Chondrocyte (in vitro differentiated cells): ENCODE measurements at places on chromosomes 1 and 21. TPM values are rescaled to one million over a fixed set of nuclear protein-coding genes. Genes with fewer than 3 reads are reported as not detected.

GRCh38 chr1:95953015-95953414, 719.0 kb downstream of the RWDD3 start:
- DNase-seq, result no peak

- DNase-seq, result no peak
Measured at GRCh38 chr1:174569240-174569639, 121.5 kb downstream of the GPR52 start.

GRCh38 chr1:201066986-201067385, 43.5 kb upstream of the KIF21B start:
- no peak for DNase-seq

DNA sequence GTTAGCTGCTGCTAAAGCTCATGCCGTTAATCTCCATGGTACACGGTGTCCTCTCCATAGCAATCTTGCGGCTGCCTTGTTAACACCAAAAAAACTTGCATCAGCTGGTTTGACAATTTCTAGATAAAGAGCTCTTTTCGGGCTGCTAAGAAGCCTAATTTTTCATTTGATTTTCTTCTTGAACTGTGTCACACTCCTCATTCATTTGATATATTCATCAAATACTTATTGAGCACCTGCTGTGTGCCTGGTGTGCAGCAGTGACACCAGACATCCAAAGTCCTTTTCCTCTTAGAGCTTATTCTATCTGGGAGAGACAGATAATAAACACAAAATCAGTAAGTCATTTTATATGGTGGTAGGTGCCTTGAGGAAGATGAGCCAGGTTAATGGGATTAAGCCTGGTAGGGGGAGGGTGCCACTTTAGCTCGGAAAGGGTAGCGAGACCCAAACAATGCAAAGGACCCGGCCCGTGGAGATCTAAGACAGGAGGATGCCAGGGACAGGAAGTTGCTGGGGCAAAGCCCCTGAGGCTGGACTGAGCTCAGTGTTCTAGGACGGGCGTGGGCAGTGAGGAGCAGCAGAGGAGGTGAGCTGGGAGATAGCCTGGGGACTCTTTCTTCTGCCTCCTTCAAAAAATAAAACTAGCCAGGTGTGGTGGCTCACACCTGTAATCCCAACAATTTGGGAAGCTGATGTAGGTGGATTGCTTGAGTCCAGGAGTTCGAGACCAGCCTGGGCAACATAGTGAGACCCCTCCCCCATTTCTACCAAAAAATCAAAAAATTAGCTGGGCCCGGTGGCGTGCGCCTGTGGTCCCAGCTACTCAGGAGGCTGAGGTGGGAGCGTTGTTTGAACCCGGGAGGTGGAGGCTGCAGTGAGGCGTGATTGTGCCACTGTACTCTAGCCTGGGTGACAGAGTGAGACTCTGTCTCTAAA, 50.7 kb upstream of the LGALS8 start:
- DNase-seq, result no peak

GRCh38 chr21:37367336-37367702, 746 bp downstream of the DYRK1A start:
- DNase-seq, result no peak

DNA sequence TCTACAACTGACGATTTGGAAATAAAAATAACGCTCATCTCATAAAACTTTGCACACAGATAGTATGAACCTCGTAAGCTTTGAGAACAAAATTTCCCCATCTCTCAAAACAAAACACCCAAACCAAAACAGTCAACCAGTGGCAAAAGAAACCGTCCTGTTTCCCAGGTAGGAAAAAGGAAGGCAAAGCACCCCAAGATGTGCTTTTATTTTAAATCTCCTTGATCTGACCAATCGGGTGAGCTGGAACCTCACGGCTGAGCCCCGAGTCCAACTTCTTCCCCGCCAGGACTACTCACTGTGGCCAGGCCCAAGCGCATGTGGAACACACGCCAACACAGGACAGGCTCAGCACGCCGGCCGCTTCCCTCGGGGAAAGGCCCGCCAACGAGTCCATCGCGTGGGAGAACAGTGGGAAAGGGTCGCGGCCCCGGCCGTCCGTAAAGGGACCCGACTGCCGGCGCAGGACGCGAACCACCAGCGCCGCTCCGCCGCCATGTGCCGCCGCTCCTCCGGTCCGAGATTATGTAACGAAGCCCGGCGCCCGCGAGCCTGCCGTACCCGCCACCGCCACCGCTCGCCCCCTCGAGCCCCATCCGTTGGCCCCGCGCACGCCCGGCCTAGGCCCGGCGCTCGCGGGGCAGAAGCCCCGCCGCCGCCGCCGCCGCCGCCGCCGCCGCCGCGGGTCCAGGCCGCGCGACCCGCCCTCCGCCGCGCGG, 759 bp downstream of the AHCTF1 start:
- DNase-seq, result no peak

DNA sequence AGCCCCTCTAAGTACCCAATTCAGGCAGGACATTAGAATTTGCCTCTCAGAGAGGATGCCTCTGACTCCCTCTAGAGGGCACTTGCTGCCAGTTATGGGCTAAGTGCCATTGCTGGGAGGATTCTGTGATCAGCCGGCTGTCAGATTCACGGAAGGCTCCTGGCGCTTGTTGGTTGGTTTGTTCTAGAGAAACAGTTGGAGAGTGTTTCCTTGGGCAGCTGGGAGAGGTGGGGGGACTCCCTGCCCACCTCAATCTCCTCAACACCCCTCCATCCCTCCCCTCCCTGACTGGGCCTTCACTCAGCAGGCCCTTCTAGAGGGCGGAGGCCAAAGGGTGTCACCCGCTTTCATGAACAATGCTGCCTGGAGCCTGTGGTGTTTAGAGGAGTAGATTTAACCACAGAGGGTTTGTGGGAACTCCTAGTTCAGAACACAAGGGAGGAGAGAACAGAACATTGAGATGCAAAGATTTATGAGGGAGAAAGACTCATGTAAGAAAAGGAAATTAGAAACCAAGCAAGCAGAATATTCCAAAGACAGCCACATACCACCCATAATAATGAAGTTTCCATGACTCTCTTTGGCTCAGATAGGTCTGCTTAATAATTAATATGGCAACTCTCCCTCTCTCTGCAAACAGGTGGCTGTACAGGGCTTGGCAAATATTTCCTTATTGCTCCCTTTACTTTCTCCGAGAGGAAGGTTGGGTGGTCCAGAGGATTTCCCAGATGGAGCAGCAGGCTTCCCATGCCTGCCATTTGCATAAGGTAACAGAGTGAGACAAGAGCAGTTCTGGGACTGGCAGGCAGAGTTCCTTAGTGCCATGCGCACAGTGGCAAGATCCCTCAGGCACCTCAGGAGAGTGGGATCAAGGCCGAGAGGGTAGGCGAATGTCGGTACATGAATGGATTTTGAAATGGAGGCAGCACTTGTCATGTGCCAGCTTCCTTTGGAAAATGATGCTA, 30.0 kb upstream of the ACP6 start:
- DNase-seq, result no peak

DNA sequence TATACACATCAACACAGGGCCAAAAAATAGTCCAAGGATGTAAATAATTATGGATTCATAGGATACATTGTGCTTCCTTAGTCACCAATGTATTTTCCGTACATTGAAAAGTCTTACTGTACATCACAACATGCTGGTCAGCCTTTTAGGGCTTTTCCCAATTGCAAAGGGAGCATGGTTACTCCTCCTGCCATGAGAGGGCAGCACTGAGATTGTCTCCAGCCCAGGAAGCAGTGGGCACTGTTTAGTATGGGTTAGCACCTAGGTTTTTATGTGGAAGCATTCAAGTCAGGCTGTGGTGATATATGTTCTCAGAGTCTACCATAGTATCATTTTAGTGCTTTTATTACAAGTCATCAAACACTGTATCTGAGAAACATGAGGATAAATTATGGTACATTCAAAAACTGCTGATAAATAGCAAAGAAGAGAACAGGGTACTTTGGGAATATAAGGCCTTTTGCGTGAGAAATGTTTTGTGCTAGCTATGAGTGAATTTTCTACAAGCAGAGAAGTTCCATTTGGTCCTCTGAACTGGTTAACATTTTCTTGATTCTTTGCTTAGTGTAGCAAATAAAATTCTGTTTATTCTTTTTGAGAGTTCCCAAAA, 34.0 kb downstream of the ST6GALNAC5 start:
- DNase-seq, result no peak

DNA sequence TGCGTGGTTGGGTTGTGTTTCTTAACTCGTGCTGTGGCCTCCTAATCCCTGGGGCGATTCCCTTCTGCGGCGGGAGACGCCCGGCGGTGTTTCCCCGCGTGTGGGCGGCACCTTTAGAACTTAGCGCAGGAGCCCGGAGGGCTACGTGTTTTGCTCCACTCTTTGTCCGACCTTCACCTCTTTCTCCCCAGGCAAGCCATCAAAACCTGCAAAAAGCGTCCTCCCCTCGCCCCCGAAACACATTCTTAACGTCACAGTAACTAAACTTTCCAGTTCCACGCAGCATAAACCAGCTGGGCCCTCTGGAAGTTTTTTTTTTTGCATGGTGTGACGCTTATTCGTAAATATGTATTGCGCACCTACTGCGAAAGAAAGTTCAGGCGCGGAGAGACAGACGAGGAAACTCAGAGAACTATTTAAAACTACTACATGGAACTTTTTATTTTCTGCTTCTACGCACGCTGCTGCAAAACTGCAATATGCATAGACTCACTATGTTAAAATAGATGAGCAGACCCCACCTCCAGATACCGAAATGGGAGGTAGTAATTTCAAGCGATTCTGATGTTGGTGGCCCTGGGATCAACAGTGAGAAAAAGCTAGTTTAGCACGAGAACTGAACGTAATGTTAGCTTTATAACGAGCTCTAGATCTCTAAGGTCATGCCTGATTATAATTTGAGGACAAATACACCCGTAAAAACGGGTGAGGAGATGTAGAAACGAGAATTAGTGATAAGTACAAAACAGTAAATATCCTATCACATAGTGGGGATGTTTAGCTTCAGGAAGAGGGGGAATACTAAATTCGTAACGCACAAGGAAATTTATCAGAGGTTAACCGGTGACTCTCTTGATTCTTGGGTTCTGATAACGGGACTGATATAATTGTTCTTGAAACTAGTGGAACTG, 920 bp downstream of the MTR start:
- DNase-seq, result no peak

DNA sequence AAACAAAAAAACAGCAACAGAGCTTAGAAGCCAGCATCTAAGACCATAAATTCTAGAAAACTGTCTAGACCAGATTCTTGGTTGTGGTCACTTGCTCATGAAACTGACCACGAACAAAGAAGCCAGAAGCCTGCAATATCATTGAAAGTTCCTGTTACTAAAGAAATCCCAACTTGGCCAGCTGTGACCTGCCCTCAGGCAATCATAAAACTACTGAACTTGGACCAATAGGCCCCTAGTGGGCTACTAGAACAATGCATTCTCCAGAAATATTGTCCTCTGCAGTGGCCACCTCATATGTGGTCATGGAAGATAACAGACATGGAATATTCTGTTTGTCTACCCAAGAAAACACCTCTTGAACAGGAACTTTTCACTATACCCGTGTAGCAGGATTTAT, 87.7 kb downstream of the SPATA17 start:
- DNase-seq, result no peak

GRCh38 chr1:44759077-44759476, 16.3 kb upstream of the RPS8 start:
- no peak for DNase-seq

- no peak for DNase-seq
Measured at GRCh38 chr1:64246294-64246917, 43.0 kb downstream of the UBE2U start.

- no peak for DNase-seq
Measured at GRCh38 chr1:160733898-160734297, 5.1 kb upstream of the SLAMF7 start.

DNA sequence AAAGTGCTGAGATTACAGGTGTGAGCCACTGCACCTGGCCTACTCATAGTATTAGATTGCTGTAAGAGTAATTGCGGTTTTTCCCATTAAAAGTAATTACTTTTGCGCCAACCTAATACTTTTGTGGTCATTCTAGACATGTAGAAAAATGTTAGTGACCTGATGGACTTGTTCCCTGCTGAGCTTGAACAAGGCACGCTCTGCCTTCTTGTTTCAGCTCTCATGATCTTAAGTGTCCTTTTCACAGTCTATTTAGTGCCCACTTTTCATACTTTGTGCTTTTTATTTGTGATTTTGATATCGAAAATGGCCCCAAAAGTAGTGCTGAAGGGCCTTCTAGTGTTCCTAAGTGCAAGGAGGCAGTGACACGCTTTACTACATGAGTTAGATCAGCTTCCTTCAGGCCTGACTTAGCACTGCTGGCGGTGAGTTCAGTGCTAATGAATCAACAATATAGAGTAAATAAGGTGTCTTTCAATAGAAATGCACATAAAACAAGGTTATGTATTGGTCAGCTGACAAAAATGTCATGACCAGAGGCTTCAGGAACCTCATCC, 5.6 kb upstream of the RD3 start:
- no peak for DNase-seq

Gene MRPL37
- 66.0 to 66.9 TPM (median 66.3 TPM) in 3 replicates for total RNA-seq

Gene GNB1
- 419 to 543 TPM (median 538 TPM) in 3 replicates for total RNA-seq
